ENCODE measurements at places on chromosomes 6 and 20.
A peak's percentile ranks its signal among the peaks of the same experiment; 100 is the strongest.

- no peak for DNase-seq
These were observed 18.1 kb downstream of the UQCC2 start for GRCh38 chr6:33693186-33694105.

- peak; percentile 19 for DNase-seq
These were observed 580.0 kb downstream of the QKI start for GRCh38 chr6:163994566-163994965.

GRCh38 chr6:4668271-4669179, 107.7 kb upstream of the CDYL start:
- no peak for DNase-seq

- DNase-seq, result no peak
These were observed 368.6 kb downstream of the CDH26 start for GRCh38 chr20:60326821-60327220.

DNA sequence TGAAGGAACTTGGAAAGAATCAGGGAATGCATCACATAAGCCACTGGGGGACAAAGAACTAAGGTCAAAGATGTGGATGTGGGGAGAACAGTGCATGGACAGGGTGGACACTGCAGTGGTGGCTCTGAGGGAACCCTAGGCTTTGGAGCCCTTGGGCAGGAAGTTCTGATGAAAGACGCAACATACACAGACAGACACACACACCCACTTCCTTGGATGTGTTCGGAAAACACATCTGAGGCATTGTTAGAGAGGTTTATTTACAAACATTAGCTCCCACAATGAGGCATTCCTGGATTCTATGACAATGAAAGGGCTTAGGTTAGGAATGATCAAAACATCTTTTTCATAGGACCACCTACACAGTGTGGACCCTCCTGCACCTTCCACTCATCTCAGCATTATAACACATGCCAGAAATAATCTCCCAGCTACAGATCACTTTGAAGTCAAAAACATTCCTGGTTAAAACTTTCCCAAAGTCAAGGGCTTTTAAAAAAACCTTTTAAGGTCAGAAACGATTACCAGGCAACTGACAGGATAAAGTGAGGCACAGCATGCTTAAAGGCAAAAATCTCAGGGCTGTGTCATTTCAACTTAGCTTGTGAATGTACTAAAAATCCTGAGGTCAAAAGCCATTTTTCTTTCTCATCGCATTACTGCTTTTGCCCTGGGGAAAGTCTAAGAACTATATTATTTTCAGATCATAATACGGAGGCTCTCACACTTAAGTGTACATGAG, 6.4 kb upstream of the METTL24 start:
- no peak for DNase-seq

DNA sequence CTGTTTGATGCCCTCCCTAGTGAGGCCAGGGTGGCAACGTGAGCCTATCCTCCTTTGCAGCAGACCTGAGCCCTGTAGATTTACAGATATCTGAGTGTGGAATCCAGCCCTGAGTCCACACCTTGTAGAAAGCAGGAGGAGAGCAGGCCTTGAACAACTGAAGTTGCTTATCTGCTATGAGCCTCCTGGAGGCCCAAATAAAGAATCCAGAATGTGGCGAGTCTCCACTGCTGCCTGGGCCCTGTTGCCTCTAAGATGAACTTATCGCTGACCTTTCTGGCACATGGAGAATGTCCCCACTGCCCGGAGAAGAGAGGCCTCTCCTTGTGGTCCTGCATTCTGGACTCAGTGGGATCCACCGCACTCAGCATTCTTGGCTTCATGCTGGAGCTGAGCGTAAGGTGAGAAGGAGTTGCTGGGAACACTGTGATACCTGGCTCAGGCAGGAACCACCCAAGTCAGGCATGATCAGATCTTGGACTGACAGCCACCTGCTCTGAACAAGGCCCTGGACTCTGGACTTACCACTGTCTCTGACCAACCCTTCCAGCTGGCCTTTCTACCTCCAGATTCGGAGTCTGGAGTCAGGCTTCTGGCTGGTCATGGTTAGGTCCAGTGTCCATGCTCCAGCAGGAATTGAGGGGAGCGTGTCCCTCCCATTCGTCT, 5.8 kb upstream of the MANBAL start:
- DNase-seq, result no peak

GRCh38 chr6:47161176-47161687, 119.1 kb upstream of the ADGRF1 start:
- DNase-seq, result no peak

DNA sequence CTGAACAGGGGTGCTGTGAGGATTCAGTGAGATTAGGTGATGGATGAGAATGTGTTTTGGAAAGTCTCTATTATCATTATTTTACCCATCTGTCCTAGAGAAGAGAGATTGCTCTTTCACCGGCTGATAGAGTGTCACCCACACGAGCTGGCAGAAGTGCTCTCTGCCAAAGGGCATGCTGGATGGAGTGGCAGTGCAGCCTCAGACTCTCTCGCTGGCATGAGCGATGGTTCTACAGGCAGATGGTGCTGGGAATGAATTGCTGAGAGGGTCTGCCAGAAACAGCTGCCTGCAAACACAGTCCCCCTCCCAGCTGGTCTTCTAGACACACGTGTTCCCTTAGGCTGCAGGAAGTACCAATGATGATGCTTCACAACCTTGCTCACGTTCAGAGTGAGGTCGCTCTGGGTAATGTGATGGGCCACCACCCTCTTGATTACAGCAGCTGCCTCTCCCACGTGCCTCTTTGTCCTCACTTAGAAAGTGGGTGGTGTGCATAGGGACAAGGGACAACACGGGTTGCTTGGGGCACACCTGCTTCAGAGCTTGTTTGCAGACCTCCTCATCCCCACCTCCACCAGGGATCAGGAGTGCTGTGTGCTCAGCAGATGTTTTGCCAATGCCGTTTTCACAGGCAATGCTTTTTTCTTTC, 84.7 kb downstream of the FOXA2 start:
- DNase-seq, result no peak

DNA sequence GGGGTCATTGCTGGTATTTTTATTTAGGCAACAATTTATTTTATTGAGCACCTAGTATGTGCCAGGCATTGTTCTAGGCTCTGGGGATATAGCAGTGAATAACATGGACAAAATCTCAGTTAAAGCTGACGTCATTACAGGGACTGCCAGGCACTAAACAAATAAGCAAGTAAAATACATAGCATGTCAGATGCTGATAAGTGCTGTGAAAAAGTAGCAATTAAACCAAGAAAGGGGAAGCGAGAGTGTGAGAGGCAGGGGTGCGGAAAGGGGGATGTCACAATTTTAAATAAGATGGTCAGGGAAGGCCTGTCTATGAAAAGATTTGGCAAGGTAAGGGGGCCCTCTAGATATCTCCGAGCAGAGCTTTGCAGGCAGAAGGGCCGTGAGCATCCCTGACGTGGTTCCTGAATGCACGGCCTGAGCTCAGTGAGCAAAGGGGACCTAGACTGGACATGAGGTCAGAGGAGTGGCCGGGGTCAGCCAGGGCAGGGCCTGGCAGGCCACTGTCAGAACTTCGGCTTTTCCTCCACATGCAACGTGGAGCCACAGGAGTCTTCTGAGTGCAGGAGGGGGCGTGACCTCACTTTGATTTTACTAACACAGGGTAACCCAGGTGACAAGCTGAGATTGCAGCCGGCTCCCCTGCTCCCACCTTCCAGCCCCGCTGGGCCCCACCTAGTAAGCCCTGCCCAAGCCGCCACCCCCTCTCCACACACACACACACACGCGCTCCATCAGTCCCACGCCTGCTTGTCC, 24.2 kb upstream of the SIRPA start:
- no peak for DNase-seq

- DNase-seq, result peak; percentile 89
These were observed 81.2 kb downstream of the ASXL1 start for GRCh38 chr20:32439132-32439829.

Measured in fibroblast of upper back skin (primary cell).